T follicular helper cell (primary cell): ENCODE measurements at places on chromosomes 16 and 17.

- no peak for DNase-seq
Measured at GRCh38 chr16:22093996-22094395, 1.7 kb downstream of the VWA3A start.

- no peak for DNase-seq
Measured at GRCh38 chr17:5378566-5379207, 40.8 kb downstream of the NUP88 start.

DNA sequence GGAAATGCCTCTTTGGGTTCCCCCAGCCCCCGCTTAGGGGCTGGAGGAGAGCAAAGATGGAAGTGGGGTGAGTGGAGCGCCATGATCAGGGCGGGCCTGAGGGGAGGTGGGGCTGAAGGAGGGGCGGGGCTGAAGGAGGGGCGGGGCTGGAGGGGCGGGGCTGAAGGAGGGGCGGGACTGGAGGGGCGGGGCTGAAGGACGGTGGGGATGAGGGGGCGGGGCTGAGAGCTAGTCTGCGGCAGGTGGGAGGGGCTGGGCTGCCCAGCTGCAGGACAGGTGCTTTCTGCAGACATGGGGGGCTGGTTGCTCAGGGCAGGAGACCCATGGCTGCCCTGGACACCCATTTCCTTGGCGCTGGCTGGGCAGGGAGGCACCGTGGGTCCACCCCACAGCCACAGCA, 39.1 kb upstream of the PABPN1L start:
- DNase-seq, result no peak

DNA sequence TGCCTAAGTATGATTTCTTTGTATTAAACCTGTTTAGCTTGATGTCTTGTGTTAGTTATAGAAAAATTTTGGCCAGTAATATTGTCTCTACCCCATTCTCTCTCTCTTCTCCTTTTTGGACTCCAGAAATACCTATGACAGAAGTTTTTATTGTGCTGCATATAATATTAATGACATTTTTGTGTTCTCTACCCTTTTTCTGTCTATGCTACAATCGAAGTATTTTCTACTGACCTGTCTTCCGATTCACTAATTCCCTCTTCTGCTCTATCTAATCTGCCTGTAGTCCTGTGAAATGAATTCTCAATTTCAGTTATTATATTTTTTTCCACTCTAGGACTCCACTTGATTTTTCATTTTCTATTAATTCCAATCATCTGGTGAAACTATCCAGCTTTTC, 26.0 kb upstream of the TMEM92 start:
- no peak for DNase-seq

DNA sequence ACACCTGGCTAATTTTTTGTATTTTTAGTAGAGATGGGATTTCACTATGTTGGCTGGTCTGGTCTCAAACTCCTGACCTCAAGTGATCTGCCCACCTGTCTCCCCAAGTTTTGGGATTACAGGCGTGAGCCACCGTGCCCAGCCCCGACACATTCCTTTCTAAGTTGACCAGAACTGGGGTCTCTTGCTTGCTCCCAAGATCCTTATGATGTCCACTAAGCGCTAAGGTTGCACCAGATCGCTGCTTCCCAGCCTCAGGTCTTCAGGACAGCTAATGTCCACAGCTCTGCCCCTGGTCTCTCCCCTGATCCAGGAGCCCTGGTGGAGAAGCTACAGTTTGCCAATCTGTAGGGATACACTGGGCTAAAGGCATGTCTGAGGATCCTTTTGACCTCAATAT, 29.5 kb downstream of the NSMCE1 start:
- DNase-seq, result no peak

- DNase-seq, result no peak
Measured at GRCh38 chr17:45227926-45228762, 6.5 kb downstream of the FMNL1 start.

DNA sequence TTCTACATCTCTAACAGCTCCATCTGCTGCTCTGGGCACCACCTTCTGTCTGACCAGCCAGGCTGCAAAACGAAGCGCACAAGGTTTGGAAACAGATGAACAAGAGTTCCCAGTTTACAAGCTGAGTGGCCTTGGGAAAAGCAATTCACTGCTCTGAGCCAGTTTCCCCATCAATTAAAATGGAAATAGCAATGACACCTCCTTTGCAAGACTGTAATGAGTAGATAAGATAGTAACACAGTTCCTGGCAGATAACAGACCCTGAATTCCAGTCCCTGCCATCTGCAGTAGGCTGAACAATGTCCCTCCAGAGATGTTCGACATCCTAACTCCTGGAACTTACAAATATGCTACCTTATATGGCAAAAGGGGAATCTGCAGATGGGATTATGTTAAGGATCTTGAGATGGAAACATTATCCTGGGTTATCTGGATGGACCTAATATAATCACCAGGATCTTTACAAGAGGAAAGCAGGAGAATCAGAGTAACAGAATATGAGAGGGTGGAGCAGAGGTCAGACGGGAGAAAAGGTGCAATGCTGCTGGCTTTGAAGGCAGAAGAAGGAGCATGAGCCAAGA, 27.9 kb downstream of the CPPED1 start:
- no peak for DNase-seq

DNA sequence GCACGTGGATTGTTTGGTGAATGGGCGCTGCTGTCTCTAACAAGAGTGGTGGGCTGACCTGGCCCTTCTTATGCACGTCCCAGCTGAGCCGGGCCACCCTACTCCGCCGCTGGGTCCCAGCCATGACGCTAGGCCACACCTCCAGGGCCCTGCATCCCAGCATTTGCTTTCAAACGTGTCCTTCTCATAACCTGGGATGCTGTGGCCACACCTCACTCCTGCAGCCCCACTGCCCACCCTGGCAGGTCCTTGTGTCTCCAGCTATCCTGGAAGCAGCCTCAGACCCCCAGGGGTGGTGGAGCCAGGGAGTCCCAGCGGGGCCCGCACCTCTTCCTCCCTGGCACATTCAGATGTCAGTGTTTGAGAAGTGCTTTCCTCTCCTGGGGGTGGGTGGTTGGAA, 168.6 kb downstream of the IRF8 start:
- no peak for DNase-seq

DNA sequence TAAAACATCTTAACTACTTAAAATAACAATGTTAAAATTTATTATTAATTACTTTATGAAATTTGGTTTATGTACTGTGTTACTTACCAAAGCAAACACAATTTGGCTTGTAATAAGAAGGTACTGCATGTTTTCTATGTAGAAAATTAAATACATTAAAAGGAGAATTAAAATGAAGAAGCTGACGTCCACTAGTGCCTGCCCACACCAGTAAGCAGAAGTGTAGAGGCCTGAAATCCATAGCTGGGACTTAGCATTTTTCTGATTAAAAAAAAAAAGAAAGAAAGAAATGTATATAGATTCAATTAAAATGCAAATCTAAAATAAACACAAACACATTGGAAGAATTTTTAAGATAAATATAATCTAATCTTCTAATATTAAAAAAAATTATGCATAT, 35.8 kb upstream of the ABCA9 start:
- no peak for DNase-seq

DNA sequence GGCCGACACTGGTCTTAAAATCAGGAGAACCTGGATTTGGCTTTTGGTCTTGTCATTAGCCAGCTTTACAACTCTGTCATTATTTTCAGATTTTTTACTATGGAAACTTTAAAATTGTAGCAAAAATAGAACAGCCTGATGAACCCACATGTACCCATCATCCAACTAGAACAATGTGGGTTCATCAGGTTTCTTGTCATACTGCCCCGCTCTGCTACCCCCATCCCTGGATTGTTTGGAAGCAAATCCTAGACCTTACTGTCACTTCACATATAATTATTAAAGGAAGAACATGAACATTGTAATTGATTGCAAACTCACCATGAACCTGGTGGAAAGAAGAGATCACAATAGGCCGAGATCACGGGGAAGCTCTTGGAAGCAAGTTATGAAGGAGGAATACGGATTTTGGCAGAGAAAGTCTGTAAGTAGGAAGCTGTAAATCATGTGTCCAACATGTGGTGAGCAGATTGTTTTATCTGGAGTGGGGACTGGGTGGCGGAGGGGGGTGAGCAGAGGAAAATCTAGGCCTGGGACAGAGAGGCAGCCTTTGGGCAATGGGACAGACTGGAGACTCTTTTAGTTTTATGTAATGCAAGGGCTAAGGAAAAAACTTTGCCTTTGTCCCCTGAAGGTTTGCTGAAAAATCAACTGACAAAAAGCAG, 67.0 kb downstream of the PITPNC1 start:
- DNase-seq, result no peak

- DNase-seq, result peak; percentile 50
Measured at GRCh38 chr17:8225813-8226535, 15.6 kb upstream of the AURKB start.

- DNase-seq, result no peak
Measured at GRCh38 chr17:40517286-40517662, 15.9 kb upstream of the TNS4 start.

- peak; percentile 16 for DNase-seq
Measured at GRCh38 chr16:86575754-86576557, 2.4 kb upstream of the FOXL1 start.

GRCh38 chr17:43645765-43646481, 15.8 kb downstream of the MEOX1 start:
- no peak for DNase-seq

GRCh38 chr17:11899537-11899942, 97.7 kb downstream of the ZNF18 start:
- no peak for DNase-seq

DNA sequence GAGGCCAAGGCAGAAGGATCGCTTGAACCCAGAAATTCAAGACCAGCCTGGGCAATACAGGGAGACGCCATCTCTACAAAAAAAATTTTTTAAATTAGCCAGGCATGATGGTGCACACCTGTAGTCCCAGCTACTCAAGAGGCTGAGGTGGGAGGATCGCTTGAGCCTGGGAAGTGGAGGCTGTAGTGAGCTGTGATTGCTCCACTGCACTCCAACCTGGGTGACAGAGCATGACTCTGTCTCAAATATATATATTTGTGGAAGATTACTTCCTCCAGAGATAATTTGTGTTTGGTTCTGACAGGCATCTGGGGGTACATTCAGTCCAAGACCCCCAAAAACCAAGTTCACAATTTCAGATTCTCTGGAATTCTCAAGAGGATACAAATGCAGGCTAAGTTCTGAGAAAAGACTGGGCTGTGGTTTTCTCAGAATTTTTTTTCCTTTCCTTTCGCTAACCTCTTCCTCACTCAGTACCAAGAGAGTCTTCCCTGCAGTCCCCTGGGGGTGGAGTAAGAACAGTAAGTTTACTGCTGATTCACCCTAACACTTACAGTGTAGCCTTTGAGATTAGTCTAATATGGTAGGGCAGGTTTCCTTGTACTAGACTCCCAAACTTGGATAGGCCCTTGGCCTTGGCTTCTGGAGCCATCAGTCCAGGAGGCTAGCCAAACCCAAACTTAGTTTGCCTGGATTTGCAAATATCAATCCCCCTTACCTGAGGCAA, 15.1 kb downstream of the GSDMB start:
- DNase-seq, result no peak

GRCh38 chr17:67164302-67164701, 80.7 kb downstream of the HELZ start:
- DNase-seq, result no peak

GRCh38 chr17:42720996-42721583, 23.8 kb downstream of the EZH1 start:
- no peak for DNase-seq

- DNase-seq, result no peak
Measured at GRCh38 chr17:39999067-39999466, 16.2 kb upstream of the CSF3 start.

GRCh38 chr17:50519141-50519834, 11.0 kb downstream of the MYCBPAP start:
- no peak for DNase-seq

GRCh38 chr17:32484041-32484461, 2.7 kb upstream of the CDK5R1 start:
- DNase-seq, result no peak

DNA sequence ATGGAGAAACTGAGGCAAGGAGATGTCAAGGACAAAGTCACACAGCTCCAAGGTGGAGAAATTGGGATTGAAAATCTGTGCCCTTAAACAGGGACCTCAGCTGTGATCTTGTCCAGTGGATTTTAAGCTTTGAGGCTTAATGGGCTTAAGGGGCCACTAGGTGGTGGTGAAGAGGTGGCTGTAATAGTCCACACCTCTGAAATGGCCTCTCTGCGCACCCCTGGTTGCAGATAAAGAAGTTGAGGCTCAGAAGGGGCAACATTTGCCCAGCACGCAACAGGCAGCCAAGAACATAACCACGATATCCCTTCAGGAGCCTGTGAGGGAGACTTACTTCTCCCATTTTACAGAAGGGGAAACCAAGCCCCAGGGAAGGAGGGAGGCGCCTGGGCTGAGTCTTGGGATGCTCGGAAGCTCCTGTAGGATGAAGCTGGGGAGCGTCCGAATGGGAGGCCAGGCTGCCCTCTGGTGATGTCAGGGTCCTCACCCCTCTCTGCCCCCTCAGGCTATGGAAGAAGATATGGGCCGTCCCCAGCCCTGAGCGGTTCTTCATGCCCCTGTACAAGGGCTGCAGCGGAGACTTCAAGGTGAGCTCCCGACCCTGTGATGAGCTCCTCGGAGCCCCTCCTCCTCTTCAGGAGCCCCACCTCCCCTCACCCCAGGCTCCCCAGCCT, 43.7 kb downstream of the IL21R start:
- no peak for DNase-seq

DNA sequence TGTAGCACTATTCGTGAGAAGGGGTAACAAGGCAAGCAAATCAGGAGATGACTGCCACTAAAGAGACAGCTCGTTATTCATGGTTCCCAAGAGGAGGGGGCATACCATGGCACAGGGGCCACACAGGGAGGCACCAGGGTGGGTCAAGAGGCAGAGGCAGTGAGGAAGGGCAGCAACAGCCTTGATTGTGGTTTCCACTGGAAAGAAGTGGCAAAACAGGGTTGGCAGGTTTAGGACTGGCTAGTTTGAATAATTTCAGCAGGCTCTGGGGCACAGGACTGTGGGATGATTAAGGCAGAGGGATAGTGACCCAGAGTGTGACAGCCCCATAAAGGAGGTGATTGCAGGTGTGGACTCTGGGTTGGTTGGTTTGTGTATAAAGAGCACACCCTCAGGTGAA, 188.9 kb downstream of the CBLN1 start:
- DNase-seq, result no peak

- DNase-seq, result peak; percentile 50
Measured at GRCh38 chr17:63930951-63931575, 1.1 kb downstream of the CD79B start.

DNA sequence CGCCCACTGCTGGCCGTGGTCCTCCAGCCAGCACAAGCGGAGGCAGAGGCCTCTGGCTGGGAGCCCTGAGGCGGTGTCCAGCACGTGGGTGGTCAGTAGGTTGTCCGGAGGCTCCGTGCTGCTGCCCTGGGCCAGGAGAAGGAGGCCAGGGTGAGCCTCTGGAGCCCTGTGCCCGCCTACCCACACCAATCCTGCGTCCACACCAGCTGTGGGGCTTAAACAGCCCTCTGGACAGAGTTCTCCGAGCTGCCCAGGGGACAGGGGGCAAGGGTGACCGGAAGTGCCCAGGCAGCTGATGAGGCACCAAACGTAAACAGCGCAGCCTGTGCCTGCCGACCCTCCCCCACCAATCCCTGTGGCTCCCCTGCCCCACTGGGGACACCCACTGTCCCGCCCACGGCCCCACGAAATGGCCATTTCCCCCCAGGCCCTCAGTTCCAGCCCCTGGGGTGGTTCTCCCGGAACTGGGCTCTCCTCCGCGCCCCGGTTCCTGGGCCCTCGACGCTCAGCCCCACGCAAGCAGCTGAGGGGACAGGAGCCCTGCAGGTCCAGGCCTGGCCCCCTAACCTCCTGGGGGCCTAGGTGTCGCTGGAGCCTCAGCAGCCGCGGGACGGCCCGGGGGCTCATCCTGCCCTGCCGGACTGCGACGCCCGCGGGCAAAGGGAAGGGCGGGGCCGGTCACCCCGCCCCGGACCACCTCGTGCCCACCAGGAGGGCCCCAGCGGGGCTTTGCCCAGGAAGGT, 27.9 kb upstream of the DBNDD1 start:
- DNase-seq, result no peak

- DNase-seq, result no peak
Measured at GRCh38 chr16:154217-155030, 2.0 kb downstream of the HBZ start.
